ENCODE measurements at places on chromosomes 12 and 14. TPM values are rescaled to one million over a fixed set of nuclear protein-coding genes. Genes with fewer than 3 reads are reported as not detected.

GRCh38 chr14:74257078-74257940, 18.1 kb downstream of the VSX2 start:
- no peak for DNase-seq

EIF2B2 gene
- total RNA-seq, result 78.9 TPM

KCNJ8 gene
- total RNA-seq, result 0.13 TPM

GRCh38 chr12:92036771-92037453, 108.7 kb downstream of the BTG1 start:
- peak; percentile 81 for DNase-seq

DNA sequence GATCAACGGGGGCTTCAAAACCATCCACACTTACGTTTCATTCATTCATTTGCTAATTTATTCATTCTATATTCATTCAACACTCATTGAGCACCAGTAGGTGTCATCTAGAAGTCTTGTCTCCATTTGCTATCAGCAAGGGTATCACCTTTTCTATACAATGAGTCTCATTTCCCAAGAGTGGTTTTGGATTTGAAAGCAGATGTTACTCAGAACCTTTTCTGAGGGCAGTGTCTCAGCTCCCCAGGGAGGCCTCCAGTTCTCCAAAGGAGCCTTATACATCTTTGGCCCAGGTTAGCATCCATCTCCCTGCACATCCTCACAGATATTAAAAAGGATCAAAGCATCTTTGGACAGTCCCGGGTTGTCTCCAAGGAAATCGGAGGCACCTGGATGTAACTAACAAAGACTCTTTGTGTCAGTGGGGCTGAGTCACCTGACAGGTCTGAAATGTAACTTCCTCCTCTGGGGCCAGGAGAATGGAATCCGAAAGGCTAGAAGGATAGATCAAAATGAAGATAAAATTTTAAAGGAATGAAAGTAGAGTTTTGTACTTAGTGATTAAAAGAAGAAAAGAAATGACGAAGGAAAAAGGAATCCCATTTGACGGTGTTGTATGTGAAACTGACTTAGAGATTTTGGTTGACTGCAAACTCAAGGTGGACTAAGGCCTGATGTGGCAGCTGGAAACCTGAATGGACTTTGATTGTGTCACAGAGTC, 103.0 kb downstream of the VCPKMT start:
- no peak for DNase-seq

DNA sequence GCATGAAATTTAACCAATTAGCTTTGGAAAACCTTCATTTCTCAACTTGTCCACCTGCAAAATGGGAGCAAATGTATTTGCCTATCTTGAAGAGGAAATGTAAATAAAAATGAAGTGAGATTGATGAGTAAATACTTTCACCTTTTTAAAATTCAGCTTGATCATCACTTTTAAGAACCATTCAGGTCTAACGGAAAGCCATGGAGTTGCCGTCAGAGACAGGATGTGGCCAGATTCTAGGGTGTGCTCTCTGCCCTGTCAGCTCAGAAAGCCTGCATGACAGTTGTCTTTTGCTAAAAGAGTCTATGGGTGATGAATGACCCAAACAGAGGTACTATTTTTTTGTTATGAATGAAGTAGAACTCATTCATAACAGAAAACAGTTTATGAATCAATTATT, 104.3 kb upstream of the SLC35F4 start:
- no peak for DNase-seq

DNA sequence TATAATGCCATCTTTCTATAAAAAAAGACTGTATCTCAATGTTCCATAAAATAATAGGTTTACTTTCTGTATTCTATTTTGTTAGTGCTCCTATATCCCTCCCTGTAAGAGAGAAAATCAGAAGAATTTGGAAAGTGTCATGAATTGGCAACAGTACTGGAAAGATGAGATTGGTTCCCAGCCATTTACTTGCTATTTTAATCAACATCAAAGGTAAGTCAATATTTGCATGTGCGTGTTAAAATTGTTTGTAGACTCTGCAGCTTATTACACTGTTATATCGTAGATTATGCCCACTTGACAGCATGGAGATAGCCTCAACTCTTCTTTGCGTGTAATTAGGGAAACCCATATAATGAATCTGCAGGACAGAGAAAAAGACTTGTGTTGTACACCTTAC, 34.0 kb downstream of the KCNMB4 start:
- DNase-seq, result no peak
